ENCODE measurements at places on chromosomes 5 and 9.

DNA sequence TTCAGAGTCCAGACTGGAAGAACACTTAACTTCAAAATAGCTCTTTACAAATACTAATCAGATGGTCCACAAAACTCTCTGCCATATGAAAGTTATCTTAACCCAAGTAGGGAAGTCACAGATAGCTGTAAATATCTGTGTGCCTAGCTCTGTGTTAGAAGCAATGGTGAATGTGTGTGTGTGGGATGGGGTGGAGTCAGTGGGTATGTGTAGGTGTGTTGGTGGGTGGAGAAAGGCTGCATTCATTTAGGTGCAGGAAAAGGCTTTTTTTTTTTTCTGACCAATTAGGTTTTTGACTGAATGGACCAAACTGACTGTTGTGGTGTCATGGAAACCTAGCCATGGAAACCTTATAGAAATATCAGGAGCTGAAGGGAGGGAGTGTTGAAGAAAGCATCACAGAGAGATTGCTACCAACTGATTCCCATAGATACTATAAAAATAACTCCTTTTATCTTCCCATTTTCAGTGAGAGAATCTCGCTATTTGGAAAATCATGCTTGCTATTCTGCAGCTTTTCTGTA, 156.2 kb upstream of the NR3C1 start:
- DNase-seq = no peak

- DNase-seq = no peak
Measured at GRCh38 chr9:95876595-95876994, 1.1 kb downstream of the ERCC6L2 start.

GRCh38 chr5:33008751-33009418, 297.8 kb downstream of the NPR3 start:
- DNase-seq = no peak

DNA sequence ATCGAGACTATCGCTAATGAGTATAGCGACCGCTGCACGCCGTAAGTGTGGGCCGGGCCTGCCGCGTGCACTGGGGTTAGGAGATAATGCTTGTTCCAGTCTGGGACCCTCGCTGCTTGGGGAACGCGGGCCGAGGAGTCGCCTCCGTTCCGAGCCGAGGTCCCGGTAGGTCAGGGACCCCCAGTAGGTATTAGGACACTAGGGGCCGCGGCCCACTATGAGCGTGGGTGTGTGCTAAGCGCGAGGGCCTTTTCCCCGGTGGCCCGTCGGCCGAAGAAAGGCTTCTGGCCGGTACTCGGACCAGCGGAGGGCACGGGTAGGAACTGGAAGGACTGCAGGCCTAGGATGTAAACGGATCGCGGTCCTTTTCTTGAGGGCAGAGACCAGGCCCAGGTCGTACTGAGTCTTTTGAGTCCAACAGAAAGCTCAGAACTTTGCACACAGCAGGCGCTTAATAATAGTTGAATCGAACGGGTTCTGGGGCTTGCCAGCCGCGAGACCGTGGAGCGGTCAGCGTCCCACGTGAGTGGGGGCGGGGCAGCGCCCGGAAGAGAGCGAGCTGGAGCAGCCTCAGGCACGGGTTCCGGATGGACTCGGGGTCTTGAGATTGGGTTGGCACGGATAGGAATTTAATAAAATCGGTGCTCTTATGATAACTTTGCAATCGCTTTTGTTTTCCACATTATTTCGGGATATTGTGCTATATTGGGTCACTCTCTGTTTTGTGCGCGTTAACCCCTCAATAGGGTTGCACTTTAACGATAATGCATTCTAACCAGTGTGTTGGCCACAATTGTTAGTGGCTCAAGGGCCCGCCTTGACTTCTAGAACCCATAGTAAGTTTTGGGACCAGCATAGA, 733 bp downstream of the HSPA4 start:
- DNase-seq = peak; percentile 5

DNA sequence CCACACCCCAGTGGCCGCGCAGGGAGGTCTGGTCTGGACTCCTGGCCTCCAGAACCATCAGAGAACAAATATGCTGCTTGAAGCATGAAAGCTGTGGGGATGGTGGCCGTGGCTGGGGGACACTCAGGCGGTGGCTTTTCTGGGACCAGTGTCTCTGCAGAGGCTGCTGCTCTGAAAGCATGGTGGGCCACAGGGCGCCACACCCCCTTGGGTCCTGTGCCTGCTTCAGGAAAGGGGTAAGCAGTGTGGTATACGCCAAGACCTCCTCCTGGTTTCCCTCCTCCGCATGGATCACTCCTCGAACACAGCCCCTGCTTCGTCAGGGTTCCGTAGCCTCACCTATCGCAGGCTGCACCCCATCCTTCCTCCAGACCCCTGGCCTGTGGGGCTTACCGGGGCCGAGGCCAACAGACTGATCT, 19.7 kb upstream of the TERT start:
- DNase-seq = no peak

DNA sequence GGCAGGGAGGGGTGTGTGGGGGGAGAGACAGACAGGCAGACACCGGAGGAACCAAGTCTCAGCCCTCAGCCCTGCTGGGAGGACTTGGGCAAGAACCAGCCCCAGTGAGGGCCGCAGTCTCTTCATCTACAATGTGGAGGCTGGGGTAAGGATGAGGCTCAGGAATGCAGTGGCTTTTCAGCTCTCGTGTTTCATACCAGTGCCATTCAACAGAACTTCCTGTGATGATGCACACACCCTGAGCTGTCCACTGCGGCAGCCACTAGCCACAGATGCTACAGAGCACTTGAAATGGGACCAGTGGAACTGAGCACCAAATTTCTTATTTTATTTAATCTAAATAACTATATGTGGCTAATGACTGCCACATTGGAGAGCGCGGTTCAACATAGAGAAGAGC, 10.7 kb downstream of the CAMK2A start:
- DNase-seq = no peak

DNA sequence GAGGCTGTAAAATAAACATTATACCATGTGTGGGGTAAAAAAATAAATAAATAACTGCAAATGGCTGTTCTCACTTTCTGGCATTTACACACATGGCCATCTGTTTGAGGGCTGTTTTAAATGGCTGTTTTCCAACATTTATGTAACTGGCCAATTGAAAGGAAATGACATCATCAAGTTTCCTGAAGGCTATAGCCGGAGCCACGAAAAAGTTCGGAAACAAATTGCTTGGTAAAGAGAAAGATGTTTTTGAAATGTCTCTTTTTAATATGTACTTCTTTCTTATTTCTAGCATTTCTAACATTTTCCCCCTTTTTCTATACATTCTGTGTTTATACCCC, 95.4 kb upstream of the DAB2 start:
- DNase-seq = no peak

GRCh38 chr9:79764374-79764773, 192.6 kb downstream of the TLE4 start:
- DNase-seq = no peak

- no peak for DNase-seq
Measured at GRCh38 chr9:16426716-16427115, 443.8 kb downstream of the BNC2 start.

GRCh38 chr5:77086368-77086688, 757 bp downstream of the ZBED3 start:
- DNase-seq = no peak

DNA sequence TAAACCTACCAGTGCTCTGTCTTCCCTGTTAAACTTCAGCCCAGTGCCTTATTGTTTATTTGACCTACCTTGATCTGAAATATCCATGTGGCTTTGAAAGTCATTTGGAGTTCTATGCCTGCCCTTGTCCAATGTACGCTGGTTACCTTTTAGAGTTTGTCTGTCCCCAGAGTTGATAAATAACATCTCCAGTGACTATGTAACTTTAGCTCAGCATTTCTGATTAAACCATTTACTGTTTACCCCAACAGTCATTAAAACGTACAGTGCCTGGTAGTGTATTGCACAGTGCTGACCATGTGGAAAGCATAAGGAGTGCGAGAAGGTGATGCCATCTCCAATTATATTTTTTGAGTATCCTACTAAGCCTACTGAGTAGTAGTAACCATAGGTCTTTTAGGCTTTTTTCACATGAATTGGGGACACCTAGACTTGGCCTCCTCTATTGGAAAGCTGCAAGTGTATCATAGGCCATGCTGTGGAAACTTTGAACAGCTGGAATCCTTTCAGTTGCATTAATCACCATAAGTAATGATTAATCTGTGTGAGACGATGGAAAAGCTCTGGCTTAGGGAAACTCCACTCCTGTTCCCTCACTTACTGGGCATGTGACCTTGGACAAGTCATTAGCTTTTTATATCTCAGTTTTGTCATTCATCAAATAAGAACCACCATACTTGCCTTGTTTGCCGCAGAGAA, 93.5 kb downstream of the MAST4 start:
- DNase-seq = no peak

- no peak for DNase-seq
Measured at GRCh38 chr9:91416096-91416712, 7.4 kb downstream of the NFIL3 start.

- no peak for DNase-seq
Measured at GRCh38 chr9:3962971-3963642, 336.8 kb downstream of the GLIS3 start.
